ENCODE measurements at places on chromosomes 1 and 21. TPM values are rescaled to one million over a fixed set of nuclear protein-coding genes. Genes with fewer than 3 reads are reported as not detected.

Gene CYP4A22
- total RNA-seq: not detected

Gene OR2M3
- not detected for total RNA-seq

Gene CHIA
- not detected for total RNA-seq

Gene TNNI3K
- 9.7 TPM for total RNA-seq

Gene NUDT17
- total RNA-seq: 3.6 TPM

Gene FAM72D
- total RNA-seq: not detected

Gene CD2
- 1.4 TPM for total RNA-seq

Gene SLFNL1
- 1.3 TPM for total RNA-seq

DNA sequence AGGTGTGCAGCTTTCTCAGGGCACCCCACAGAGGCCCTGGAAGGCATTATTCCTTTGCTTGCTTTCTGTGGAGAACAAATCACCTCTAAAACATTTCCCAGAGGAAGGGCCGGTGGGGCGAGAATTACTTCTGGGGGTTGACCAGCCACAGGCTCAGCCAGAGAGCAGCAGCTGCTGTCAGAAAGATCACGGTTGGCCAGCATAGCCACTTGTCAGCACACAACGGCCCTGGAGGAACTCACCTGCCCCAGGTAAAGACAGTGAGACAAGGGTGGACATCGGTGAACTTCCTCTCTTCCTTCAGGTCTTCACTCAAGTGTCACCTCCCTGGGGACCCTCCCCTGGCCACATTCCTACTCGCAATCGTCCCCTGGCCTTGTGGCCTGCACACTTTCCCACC is 69.5 kb upstream of the CLDN14 start:
- DNase-seq: no peak

- DNase-seq: no peak
Observed at GRCh38 chr1:78255846-78256245, 210.1 kb downstream of the GIPC2 start.

- DNase-seq: no peak
Observed at GRCh38 chr1:33165209-33165608, 16.6 kb downstream of the TRIM62 start.

GRCh38 chr1:229339520-229339919 is 3.3 kb downstream of the CCSAP start:
- no peak for DNase-seq

DNA sequence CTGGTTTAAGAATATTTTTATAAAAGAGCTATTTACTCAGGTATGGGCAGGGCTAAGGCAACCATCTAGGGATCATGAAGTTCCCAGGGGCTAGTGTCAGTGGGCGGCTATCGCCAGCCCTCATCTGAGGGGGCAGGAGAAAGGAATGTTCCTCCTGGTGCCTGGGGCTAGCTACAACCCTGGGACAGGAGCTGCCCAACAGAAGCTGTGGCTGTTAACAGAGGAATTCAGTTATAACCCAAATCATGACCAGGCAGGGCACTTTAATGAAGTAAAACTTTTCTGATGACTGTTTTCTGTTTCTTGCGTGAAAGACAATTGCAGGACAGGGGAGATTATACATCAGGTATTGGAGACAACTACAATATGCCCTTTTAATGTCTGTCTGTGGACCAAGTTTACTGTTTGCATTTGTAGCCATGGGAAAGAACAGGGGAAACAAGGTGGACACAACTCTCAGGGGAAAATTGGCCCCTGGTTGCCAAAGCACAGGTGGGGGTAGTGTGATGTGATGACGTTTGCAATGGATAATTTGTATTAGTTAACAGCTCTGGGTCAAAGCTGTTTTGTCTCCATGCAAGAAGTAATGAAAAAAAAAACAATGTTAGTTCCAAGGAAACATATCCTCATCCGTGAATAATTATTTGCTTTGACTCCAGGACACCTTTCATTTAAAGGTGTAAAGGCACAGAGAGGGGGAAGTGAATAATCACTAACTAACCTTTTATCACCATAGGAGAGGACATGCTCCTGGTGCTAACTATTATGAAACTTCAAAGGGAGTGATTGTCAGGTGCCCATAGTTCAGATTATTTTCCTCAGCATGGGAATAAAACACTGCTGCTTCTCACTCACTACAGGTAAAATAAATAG is 105.2 kb downstream of the TSEN15 start:
- no peak for DNase-seq

DNA sequence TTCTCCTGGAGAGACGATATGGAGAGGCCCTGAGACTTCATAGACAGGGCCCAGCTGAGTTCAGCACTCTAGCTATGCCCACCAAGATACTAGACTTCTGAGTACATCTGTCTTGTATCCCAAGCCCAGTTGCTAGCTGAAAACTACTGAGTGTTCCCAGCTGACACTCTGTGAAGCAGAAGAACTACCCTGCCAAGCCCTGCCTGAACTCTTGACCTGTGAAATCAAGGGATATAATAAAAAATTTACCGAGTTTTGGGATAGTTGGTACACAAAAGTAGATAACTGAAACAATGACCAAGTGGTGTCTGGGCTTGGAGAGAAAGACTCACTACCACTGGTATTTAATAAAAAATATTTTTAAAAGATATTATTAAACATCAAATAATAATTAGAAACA is 267.5 kb downstream of the TRABD2B start:
- DNase-seq: no peak

GRCh38 chr1:3910857-3911845 is 11.1 kb upstream of the C1orf174 start:
- no peak for DNase-seq

- no peak for DNase-seq
Observed at GRCh38 chr1:184160236-184160635, 108.7 kb downstream of the TSEN15 start.

GRCh38 chr1:55670331-55671082 is 455.3 kb upstream of the USP24 start:
- DNase-seq: no peak

DNA sequence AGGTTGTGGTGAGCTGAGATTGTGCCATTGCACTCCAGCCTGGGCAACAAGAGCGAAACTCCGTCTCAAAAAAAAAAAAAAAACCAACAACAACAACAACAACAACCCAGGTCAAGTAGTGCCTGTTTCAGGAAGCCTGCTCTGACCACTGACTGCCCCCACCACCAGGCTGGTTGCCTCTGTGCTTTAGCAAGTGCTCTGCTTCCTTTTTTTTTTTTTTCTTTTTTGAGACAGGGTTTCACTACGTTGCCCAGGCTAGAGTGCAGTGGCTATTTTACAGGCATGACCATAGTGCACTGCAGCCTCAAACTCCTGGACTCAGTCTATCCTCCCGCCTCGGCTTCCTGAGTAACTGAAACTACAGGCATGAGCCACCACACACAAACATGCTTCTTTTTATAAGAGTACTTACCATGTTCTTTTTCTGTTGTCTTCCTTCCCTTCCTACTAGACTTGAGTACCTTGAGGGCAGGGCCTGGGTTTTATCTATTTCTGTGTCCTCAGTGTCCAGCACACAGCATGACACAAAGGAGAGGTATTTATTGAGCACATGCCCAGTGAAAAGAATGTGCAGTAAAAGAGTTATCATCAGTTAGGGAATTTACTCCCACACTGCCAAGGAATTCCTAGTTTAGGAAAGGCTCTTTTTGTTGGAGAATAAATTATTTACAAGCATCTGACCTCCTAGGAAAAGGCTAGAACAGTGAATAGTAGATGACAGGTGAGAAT is 9.9 kb upstream of the COA7 start:
- no peak for DNase-seq

DNA sequence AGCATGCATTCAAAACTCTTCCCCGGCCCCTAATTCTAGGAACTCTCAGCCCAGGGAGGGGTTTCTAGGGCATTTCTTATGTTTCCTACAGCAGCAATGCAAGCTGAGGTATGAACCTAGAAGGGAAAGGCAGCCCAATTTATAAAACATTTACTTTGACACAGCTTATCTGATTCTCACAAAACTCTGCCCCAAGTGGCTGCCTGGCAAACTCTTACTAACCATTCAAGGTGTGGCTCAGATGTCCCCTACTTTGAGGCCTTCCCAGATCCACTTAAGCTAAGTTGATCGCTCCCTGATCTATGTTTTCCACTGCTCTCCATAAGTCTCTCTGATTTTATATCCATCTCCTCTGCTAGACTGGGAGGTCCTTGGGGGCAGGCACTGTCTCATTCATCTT is 35.4 kb downstream of the AK2 start:
- DNase-seq: no peak
